WTC11 (cell line): ENCODE measurements at places on chromosomes 5 and 9.

- DNase-seq = peak; percentile 50
Observed at GRCh38 chr9:121498487-121499176, 1.0 kb downstream of the GGTA1 start.

DNA sequence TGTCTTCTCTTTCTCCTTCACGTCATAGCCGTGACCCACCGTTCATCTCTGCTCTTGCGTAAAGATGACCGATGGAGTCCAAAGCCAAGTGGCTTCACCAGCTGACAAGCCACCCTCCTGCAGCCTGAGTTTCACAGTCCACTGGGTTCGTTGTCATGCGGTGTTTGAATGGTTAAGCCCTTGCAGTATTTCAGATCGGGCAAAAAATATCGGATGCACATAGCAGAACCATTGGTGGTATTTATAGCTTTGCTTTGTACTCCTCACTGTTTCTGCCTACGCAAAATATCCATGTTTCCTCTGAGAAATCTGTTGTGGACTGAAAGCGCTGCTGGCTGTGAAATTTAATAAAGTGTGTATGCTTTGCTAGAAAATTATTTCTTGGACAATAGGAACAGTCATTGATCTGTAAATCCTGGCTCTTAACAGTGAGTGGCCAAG is 34.5 kb upstream of the NCS1 start:
- DNase-seq = no peak

DNA sequence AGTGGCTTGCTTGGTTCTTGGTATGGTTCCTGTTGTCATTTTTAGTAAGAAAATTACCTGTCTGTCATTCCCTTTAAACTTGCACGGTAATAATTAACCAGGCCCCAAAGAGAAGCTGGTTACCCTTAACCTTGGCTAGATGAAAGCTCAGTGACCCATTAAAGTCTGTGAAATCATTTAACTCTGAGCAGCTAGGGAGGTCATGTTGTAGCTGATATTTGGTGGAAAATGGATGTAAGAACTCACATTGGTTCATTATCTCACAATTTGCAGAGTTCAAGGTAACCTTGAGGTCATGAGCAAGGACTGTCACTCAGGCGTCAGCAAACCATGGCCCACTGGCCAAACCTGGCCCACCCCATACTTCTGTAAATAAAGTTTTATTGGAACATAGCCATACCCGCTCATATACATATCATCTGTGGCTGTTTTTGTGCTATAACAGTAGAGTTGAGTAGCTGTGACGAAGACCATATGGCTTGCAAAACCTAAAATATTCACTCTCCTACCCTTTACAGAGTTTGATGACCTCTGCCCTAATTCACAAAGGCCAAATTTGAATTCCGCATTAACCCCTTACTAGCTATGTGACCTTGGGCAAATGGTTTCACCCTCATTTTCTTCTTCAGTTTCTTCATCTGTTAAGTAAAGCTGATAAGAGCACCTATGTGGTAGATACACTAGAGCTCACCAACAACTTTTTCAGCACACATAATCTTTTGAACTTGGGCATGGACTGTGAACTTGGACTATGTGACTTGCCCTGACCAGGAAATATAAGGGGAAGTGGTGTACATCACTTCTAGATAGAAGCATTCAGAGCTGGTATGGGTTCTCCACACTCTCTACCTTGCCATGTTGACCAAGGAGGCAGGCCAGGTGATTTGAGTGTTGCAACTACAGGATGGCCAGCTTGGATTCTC is 61.5 kb upstream of the CPEB4 start:
- no peak for DNase-seq

DNA sequence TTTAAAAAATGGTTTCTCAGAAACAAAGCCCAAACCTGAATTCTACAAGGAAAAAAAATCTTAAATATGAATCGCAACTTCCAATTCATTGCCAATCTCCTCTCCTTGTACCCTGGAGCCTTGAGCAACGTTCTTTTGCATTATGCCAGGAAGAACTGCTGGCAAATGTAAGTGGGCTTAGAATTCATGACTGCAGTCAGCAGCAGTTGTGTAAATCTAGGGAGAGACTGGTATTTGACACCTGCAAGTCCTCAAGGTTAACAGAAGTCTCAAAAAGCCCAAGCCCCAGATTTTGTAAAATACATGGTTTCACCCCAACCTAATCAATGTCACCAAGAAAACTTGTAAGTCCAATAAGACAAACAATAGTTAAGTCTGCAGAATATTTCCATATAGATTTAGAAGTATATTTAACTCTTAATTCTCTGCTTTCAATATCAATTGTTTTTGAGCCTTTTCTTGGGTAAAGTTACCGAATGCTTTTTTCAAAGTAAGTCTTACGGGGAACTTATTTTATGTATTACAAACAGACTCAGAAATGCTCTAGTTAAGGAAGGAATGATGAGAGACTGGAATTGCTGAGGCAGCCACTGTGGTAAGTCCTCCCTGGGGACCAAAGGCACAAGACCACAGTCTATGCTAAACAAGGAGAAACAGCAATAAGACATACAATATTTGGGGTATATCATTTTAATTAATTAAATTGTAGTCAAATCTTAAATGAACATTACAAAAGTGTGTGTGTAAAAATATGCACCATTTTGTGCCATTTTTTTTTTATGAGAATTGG is 31.3 kb downstream of the ELL2 start:
- no peak for DNase-seq

- no peak for DNase-seq
Observed at GRCh38 chr9:76545191-76545590, 86.2 kb downstream of the GCNT1 start.

DNA sequence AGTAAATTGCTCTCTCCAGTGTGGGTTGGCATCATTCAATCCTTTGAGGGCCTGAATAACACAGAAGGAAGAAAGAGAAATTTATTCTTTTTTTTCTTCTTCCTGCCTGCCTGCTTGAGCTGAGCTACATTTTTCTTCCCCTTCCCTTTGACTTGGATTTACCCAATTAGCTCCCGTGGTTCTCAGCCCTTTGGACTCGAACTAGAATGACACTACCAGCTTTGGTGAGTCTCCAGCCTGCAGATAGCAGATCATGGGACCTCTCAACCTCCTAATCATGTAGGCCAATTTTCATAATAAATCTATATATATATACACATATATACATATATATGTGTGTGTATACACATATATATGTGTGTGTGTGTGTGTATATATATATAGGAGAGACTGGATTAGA is 128.6 kb downstream of the ISOC1 start:
- no peak for DNase-seq

DNA sequence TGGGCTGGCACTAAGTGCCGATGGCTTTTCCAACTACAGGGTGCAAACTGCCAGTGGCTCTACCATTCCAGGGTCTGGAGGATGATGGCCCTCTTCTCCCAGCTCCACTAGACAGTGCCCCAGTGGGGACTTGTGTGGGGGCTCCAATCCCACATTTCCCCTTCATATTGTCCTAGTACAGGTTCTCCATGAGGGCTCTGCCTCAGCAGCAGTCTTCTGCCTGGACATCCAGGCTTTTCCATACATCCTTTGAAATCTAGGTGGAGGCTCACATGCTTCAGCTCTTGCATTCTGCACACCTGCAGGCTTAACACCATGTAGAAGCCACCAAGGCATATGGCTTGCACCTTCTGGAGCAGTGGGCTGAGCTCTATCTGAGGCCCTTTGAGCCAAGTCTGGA is 70.3 kb downstream of the TSSK1B start:
- DNase-seq = no peak

- no peak for DNase-seq
Observed at GRCh38 chr5:123059455-123059854, 22.9 kb upstream of the PPIC start.

DNA sequence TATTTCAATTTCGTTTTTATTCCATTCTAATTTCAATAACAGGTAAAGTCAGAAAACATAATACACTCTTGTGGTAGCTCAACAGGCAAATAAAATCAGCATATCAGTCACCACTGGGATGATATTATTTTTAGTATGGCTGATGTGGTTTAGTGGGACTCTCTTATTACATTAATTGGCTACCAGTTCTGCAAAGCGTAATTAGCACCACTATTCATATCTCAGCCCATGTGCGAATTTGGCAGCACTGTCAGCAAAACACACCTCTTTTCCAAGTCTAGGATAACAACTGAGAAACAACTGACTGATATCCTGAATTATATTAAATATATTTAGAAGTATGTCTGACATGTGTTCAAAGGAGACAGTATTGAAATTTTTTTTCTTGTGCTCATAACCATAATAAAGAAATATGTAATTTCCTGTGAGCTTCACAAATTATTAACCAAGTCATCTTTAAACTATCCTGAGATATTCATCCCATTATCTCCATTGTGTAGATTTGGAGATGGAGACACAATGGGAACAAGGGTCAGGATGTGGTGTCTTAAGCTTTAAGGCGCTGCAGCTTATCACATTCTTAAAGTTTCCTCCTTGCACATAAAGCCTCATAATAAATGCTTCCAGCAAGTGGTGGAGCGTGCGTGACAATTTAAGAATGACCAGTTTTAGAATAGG is 212.4 kb downstream of the TLE1 start:
- no peak for DNase-seq

GRCh38 chr5:146084376-146084775 is 21.0 kb downstream of the PLAC8L1 start:
- no peak for DNase-seq

DNA sequence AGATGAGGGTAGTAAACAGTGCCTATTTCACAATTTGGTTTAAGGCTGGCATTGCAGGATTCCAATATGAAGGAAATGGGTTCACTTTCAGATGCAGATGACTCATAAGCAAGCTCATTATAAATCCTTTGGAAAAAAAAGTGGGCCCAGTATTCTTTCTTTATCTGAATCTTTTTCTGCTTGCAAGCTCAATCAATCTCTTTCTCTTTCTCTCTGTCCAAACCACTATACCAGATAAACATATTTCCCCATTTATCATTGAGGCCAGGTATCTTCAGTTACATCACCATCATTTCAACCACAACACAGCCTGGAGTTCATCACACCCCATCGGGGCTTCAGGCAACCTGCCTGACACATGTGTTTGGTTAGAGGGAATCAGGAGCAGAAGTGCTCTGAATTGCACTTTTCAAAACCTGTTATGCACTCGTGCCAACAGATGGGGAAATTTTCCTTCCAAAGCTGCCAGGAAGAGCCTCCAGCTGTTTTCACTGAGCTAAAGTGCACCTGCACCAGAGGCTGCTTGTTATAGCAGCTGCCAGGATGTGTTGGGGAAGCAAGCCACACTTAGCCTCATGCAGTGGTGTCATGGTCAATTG is 30.0 kb upstream of the MAMDC2 start:
- DNase-seq = no peak

DNA sequence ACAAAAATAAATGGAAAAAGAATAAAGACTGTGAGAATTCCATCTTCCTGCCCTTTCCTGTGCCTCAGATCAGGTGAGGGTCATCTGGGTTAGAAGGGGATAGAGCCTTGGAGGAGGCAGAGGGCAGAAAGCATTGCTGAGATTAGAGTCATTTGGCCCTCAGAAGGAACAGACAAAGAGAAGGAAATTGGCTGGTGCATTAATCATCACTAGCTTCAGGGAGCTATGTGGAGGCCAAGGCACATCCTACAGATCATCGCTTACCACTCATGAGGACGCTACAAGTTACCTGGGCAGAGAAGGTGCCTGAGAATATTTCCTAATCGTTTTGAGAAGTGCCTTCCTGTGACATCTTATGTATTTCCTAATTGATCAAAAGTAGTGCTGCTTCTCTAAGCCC is 74.5 kb downstream of the C7 start:
- DNase-seq = no peak

DNA sequence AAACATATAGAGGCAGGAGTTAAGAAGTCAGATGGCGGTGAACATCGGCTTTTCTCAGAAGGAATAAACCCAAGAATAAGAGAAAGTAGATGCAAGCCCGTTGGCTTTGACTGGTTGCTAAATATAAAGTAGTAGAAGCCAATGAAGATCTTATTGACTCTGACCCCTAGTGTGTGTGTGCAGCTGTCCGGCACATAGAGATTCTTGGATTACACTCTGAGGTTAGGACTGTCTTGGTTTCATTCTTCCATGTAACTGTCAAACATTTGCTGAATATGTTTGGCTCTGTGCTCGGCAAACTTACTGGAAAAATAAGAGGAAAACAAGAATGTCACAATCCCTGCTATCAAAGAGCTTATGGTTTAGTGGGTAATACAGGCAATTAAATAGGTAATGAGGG is 54.9 kb downstream of the ASTN2 start:
- DNase-seq = no peak

DNA sequence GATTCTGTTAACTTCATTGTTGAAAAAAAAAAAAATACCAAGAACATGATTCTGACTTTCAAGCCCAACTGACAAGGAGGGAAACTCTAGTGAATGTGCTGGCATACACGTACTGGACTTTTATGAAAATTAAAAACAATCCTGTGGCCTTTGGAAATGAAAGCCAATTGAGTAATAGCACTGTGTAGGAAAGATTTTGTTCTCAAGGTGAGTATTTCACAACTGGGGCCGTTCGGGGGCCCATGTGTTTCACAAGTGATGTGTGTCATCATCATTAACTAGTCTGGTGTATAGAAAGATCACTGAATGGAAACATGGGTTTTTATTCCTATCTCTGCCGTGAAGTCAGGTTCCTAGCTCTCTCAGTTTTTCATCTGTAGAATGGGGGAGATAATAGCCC is 605.0 kb upstream of the CLINT1 start:
- no peak for DNase-seq

GRCh38 chr5:39891376-39891775 is 466.6 kb upstream of the DAB2 start:
- DNase-seq = no peak

DNA sequence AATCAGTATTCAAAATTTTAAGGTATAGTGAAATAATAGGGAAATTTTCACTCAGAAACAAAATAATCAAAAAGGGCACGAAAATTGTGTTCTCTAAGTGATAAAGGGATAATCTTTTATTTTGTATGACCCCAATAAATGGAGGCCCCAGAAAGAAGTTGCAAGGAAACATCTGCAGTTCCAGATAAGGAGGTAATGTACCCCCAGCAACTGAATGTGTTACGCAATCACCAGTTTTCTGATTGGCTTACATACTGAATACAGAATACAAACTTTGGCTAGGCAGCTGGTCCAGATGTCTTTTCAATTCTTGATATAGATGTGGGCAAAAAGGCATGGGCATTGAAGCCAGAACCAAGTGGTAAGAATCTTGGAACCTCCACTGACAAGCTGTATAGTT is 1.7 kb upstream of the TOPORS start:
- DNase-seq = no peak

GRCh38 chr5:180643191-180643851 is 6.1 kb downstream of the FLT4 start:
- peak; percentile 10 for DNase-seq

DNA sequence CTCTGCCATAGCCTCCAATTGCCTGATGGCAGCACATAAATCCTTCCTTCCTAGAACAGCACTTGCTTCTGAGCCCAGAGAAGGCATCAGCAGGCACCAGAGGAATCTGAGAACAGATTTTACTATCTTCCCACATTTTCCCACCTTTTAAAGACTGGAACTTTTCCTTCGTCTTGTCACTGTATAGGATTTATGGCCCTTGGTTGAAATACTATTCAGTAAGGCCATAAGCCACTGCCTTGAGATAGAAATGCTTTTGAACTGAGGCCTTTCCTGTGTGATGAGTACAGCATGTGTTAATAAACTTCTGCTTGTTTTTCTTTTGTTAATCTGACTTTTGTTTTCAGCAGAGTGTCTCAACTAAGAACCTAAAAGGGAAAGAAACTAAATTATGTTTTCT is 84.3 kb downstream of the MRPS27 start:
- DNase-seq = no peak

GRCh38 chr5:138967791-138968448 is 92.8 kb upstream of the LRRTM2 start:
- no peak for DNase-seq
